ENCODE measurements at places on chromosomes 12 and 14.
A peak's percentile ranks its signal among the peaks of the same experiment; 100 is the strongest.

GRCh38 chr14:67468378-67468730 lies 20.2 kb downstream of the TMEM229B start:
- DNase-seq = no peak

DNA sequence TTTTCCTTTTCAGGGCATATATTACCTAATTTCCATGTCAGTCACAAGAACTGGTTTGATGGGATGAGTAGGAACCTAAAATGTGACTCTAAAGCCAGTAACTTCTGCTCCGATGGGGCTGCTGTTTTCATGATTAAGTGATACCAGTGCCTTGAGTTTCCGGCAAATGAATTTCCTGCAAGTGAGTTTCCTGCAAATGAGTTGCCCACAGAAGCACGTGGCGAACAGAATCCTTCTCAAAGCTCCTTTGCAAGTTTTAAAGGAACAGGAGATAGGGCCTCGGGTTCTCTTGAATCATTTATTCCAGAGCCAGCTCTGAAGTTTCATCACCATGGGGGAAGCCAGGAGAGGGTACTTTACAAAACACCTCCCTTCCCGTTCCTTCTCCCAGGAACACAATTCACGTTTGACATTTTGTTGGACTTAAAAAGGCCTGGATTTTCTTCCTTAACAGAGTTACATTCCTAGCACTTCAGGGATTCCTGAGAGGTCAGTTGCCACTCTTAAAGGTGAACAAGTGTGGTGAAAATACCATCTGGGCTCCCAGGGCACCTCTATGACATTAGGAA lies 2.2 kb upstream of the PPTC7 start:
- no peak for DNase-seq

DNA sequence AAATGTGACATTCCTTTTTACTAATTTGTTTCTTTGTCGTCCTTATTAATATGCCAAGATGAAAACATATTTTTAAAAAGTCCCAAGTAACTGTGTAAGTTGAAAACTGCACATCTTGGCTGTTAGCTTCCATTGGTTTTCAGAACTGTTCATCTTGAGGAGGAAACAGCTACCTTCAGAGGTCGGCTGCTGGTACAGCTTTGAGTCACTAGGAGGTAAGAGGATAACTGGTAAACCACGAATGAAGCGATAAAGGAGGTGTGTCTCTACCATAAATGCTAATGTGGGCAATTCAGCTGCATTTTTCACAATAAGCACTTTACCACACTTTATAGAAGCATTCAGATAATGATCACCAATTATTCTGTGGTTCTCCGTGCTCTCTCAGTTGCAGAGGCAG lies 137.5 kb upstream of the KRAS start:
- DNase-seq = no peak

- peak; percentile 97 for DNase-seq
Observed at GRCh38 chr12:100266585-100266834, 369 bp downstream of the DEPDC4 start.

DNA sequence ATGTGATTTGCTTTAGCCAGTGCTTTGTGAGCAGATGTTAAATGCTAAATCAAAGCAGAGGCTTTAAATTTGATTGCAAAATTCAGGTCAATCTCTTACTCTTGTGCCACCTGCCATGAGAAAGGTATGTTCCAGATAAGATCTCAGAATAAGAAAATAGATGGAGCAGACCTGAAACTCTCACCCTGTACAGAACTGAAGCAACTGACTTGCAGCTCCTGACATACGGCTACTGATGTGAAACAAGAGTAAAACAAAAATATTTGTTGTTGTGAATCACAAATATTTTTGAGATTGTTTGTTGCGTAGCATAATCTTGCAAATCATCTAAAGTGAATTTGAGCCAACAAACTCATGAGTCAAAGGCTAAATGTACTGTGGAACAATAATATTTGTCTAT lies 3.5 kb upstream of the OSBPL8 start:
- DNase-seq = no peak

DNA sequence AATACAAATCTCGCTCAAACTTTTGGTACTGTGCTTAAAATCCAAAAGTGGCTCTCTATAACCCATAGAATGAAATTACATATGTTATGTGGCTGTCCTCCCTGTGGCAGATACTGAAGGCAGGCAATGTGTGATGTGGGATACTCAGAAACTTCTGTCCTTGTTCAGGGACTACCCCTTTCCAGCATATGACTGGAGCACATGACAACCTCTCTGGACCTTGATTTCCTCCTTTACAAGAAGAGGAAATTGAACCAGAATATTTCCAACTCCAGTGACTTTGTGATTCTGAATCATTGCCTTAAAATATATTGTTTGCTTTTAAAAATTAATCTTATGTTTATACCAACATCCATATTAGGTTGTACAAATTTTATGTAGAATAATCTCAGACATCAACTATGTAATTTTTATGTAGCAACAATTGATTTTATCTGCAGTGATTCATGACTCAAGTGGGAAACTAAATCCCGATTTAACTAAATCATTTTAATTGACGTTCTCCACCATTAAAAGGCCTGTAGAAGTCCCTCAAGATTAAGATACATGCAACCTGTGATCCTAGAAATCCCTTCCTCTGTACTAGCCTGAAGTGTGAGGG lies 162.4 kb downstream of the AKAP6 start:
- no peak for DNase-seq

GRCh38 chr12:111570084-111570961 lies 28.8 kb downstream of the ATXN2 start:
- DNase-seq = no peak

Measured in upper lobe of right lung (tissue), 1 donor.